ENCODE measurements at places on chromosomes 16 and 17. TPM values are rescaled to one million over a fixed set of nuclear protein-coding genes. Genes with fewer than 3 reads are reported as not detected.

GRCh38 chr16:30866031-30866430 lies 27.8 kb downstream of the BCL7C start:
- no peak for DNase-seq

DNA sequence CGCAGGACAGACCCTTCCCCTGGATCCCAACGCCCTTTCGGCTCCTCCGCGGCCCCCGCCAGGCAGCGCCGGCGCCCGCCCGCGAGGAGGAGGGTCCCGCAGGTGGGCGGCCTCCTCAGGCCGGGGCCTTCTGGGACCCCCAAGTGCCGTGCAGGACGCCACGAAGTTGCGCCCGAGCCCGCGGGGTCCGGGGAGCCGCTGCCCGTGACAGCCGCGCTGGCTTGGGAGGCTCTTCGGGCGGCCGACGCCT lies 504 bp downstream of the ERN1 start:
- DNase-seq = no peak

DNA sequence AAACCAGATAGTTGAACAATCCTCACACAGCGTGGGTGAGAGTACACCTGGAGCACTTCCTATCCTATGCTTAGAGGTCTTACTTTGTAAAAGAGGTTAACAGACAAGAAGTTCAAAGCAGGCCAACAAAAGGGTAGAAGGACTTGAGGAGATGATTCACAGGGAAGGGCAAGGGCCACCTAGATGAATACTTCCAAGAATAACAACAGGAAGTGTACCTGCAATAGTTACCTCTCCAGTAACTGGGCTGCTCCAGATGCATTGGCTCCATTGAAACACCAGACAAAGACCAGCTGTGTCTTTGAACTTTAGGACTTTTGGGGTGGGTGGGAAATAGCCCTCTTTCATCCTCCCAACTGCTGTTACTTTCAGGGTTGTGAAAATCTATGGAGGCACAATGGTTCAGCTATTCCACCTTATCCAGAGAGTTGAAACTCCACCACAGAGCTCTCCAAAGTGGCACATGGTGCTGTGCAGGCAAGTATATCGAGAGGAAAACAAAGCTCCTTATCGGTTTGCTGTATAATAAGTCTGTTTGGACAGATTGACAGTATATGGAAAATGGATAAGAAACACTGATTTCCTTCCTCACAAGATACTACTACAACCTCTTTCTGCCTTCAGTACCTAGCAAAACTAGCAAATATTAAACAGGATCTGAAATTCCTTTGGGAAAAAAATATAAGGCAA lies 22.7 kb downstream of the RNF43 start:
- no peak for DNase-seq

DNA sequence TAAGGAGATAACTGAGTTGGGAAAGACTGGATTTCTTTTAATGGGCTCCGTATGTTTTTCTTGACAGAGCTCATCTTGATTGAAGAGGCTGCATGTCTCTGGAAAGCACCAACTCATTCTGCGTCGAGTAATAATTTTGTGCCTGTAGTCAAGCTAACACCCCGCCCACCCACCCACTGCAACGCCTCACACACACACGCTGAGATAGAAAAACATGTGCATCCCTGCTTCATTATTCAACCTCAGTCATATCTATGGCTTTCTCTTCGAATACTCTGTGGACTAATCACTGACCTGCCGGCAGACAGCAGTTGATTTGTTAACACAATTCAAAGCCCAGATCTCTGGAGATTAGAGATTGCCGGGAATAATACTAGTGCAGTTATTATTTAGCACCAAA lies 220.2 kb upstream of the TOM1L1 start:
- DNase-seq = no peak

GRCh38 chr16:82748026-82748425 lies 121.3 kb downstream of the CDH13 start:
- DNase-seq = no peak

DNA sequence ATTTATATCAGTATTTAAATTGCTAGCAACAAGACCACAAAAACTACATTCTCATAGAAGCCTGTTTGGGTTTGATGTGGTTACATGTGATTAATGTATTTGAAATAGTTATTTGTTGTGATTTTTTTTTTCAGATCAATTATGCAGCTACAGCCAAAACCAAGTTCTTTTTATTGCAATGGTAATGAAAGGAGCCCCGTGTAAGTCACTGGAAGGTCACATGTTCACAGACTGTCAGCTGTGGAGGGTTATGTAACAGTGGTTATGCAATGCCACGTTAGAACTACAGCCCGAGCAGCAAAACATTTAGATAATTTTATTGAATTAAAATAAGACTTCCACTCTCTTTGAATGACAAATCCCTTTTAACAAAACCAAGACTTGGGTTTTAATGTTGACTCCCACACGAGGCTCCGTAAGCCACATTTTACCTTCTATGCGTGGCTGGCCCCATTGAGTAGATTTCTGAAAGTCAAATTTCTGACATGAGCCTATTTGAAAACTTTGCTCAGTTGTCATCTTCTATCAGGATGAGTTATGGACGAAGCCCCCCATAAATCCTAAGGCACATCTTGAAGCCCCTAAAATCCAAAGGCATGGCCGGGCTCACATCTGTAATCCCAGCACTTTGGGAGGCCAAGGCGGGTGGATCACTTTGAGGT lies 41.8 kb upstream of the SEC14L1 start:
- no peak for DNase-seq

GRCh38 chr16:51500306-51500705 lies 349.2 kb upstream of the SALL1 start:
- DNase-seq = no peak

GRCh38 chr17:22704674-22705073 lies 1012.4 kb downstream of the KCNJ18 start:
- no peak for DNase-seq

DNA sequence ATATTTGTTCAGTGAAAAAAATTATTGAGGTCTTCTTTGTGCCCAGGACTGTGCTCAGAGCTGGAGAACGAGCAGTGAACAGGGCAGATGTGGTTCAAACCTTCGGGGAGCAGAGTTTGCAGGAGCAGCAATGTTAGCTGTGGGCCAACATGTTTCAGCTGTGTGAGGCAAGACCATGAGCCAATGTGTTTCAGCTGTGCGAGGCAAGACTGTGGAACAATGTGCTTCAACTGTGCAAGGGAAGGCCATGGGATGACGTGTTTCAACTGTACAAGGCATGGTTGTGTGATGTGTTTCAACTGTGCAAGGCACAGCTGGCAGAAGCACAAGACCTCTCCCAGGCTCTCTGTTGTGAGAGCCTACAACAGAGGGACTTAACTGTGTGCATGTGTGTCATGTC lies 35.2 kb upstream of the SDK2 start:
- no peak for DNase-seq

DNA sequence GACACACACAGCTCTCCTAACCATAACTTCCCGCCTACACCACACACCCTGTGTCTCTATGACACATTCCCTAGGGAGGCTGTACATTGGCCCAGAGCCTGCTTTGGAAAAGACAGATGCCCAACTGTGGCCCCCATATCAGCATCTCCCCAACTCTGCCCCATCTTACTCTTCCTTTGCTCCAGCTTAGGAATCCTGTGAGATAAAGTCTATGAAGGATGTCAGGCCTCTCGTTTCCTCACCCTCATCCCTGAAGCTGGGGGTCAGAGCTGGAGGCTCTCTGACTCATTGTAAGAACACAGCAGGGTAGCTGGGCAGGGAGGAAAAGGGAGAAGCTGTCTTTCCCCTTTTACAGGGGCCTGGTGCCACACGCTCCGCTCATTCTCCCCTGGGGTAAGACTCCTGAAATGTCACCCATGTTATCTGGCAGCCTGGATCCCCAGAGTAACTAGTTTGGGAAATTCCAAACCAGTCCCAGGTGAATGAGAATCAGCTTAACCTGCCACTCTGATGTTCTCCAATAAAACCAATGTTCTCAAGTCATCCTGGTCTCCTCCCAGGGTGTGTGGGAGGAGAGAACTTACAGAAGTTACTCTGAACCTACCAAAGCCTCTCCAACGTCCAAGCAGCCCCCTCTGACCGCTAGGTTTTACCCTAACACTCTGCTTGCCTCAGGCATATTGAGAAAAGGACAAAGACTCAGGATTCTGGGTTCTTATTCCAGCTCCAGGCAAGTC lies 2.8 kb downstream of the RAPGEFL1 start:
- DNase-seq = no peak

DNA sequence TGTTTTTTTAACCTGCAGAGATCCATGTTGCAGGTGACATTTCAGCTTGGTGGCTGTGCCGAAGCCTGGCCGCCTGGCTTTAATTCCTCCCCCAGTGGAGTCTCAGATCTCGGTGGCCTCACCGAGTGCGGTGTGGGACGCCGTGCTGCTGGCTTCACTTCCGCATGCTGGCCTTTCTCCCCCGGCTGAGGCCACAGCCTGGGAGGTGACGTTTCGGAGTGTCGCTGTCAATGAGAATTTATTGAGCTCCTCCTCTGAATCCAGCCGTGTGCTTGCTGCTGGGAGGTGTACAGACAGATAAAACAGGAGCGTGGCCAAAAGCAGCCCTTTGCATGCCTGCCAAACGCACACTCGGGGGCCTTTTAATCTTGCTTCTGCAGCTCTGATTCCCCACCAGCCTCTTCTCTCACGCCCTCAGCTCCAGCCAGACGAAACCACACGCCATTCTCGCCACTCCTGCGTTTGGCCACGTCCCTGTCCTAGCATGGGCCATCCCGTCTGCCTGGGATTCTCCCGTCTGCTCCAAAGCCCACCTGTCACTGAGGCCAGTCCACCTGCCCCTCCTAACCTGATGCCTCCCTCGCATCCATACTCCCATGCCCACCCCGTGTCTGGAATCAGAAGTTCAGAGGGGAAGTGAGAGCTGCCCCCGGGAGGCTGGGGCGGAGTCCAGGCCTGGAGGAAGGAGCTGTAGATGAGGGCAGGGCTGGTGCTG lies 3.6 kb downstream of the GSE1 start:
- no peak for DNase-seq

DNA sequence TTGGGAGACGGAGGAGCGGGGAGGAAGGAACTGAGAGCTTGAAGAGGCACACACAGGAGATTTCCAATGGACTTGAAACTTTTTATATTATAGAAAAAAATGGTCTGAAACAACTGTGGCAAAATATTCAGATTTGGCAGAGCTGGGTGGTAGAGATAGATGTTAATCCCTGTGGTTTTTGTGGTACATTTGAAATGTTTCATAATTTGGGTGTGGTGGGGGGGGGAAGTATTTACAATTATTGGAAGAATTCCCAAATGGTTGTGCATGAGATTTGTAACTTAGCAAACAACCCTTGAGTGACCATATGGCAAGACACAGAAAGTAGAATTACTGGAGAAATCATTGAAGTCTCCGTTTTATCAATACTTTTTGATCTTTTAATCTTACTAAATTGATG lies 588.8 kb upstream of the PSMD7 start:
- no peak for DNase-seq

DNA sequence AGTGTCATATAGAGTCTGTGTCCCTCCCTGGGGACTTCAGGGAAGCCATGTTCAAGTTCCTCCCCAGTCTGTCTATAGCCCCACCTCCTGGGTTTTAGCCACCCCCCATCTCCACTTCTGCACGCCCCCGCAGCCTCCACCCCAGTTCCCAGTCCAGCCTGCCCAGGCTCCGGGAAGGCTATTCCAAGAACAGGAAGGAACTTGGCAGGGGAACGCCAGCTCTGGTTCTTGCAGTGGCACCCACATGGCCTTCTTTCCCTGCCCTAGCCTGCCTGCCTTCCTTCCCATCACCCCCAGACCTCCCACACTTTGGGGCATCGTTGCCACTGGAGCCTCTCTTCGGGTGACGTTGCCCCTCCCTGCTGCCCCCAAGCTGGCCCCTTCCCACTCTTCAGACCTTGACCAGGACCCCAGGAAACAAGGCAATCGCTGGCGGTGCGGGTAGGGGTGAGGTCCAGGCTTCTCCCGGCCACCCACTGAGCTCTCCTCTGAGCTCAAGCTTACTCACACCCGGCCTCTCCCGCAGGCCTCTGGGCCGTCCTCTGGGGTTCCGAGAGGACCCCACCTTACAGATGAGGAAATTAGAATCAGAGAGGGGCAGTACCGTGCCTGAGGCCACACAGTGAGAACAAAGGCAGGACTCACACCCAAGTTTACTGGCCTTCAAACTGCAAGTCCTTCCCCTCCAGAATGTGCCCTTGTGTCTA lies 9.2 kb upstream of the CES4A start:
- peak; percentile 75 for DNase-seq

DNA sequence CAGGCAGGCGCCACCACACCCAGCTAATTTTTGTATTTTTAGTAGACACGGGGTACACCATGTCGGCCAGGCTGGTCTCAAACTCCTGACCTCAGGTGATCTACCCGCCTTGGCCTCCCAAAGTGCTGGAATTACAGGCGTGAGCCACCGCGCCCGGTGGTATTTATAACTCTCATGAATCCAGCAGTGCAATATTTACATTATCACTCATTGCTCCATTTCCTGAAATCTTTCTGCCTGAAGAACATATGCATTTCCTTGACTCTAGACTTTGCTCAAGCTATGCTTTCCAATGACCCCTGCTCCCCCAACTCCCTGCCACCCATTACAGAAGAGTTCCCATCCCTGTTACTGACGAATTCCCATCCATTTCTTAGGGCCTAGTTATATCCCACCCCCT lies 19.7 kb upstream of the NDUFAB1 start:
- no peak for DNase-seq

DNA sequence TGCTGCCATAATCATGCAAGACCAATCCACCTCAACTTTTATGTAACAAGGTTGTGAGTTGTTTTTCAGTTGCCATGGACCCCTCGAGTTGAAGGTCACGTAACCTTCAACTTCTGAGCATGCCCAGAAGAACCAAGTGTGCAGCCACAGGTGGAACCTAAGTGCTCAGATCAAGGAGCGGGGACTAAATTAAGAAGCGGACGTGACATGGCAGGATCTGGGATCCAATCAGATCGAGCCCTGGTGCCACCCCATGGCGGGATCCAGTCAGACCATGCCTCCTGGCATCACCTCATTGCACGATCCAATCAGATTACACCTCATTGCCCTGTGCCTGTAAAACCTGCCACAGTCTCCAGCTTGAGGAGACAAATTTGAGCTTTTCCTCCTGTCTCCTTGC lies 204.5 kb upstream of the CDH5 start:
- no peak for DNase-seq

Gene FAM234A
- total RNA-seq = 102 TPM

Gene RMI2
- total RNA-seq = 29.1 TPM

Gene CASKIN1
- not detected for total RNA-seq

Gene USP10
- total RNA-seq = 59.7 TPM

Gene STH
- total RNA-seq = not detected

Gene EEF2K
- 11.2 TPM for total RNA-seq

Gene SERPINF2
- total RNA-seq = not detected

Gene TMEM88
- not detected for total RNA-seq

Gene SCGB1C2
- total RNA-seq = not detected

Gene SLC35G6
- total RNA-seq = not detected
